ENCODE measurements at places on chromosomes 5 and 9.

DNA sequence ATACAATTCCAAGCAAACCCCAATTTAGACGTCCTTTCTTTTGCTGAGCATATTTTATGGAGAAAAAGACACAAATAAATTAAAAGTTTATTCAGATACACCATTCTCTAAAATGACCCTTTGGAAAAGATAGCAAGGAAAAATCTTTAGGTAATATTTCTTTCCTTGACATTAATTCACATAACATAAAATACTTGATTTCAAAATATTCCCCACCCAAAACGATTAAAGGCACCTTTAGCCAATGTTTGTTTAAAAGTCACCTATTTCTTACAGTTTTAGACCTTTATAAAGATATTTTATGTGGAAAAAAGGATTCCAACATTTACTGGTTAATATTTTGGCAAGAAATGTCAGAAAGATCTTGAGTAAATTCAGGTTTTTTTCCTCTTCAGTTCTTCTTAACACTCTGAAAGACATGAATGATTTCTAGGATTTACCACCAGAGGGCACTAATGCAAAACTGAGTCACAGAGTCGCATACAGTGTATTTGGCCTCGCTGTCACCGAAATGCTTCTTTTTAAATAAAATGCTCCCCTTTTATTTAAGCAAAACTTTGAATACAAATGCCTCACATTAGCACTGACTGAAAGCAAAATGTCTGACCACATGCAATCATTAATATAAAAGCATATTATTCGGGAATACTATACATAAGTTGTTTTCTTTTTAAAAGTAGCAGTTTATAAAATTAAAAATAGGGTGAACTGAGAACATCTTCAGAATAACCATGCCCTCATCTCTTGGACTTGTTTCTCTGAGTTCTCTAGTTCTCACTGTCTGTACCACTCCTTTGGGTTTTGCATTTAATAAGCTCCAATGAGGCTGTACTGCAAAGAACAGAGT is 122.5 kb downstream of the SLC1A3 start:
- peak; percentile 78 for DNase-seq

GRCh38 chr5:94174748-94175411 is 433.5 kb upstream of the POU5F2 start:
- DNase-seq: no peak

DNA sequence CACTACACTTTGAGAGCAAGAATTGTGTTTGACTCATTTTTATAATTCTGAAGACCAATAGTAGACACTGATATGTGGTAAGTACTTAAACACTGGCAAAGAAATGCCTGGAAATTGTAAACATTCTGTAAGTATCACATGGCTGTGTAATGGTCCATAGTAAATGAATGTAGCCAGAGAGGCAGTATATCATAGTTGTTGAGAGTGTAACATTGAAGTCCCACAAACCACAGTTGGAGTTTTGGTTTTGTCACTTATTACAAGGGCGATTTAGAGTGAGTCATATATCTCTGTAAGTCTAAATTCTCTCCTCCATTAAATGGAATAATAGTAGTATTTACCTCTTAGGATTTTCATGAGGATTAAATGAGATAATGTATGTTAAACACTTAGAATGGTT is 181.1 kb upstream of the MEF2C start:
- DNase-seq: no peak

- peak; percentile 48 for DNase-seq
Measured at GRCh38 chr5:125372694-125373631, 626.5 kb upstream of the ZNF608 start.

GRCh38 chr5:169874621-169875020 is 105.7 kb downstream of the INSYN2B start:
- DNase-seq: no peak

GRCh38 chr9:98427491-98427890 is 172.0 kb upstream of the TBC1D2 start:
- DNase-seq: no peak

GRCh38 chr5:139962445-139962844 is 80.7 kb downstream of the NRG2 start:
- DNase-seq: no peak

GRCh38 chr9:96222132-96222531 is 79.8 kb downstream of the HSD17B3 start:
- DNase-seq: no peak

DNA sequence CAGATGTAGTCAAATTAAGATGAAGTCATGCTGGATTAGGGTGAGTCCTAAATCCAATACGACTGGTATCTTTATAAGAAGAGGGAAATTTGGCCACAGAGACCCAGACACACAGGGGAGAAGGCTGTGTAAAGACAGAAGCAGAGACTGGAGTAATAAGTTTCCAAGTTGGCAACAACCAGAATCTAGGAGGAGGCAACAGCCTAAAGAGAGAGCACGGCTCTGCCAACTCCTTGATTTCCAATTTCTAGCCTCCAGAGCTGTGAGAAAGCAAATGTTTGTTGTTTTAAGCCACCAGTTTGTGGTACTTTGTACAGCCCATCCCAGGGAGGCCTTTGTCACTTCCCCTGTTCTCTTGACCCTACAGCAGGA is 74.4 kb downstream of the ATG10 start:
- DNase-seq: no peak

- no peak for DNase-seq
Measured at GRCh38 chr9:37931592-37931991, 27.7 kb upstream of the SLC25A51 start.

DNA sequence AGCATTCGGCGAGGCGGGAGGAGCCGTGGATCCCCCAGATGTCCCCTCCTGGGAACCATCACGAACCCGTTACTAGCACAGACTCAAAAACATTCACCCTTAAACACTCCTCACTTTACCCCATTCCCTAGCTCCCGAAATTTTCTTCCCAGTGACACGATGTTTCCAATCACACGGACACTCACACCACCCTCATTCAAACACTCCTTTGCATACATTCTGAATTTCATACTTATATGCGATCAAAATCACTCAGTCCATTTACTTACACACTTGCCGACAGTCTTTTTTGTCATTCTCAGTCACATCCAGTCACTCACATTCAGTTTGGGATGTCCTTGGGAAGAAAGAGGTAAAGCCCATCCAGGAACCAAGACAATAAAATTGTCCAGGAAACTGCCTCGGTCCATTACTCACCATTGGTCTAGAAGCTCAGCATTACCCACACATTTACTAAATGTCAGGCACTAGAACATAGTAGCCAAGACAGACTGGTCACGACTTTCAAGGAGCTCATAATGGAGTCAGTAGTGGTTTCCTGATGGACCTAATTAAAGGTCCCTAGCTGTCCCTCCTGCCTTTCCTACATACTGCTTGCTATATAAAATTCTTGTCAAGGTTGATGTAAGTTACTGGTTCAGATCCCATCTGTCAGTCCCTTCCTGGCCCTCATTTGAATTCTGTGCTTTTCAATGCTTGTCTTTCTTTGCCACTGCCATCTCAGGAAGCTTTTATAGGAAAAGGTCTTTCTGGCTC is 574 bp downstream of the SLC35A4 start:
- DNase-seq: no peak

GRCh38 chr9:88023001-88023400 is 48.7 kb upstream of the CDK20 start:
- DNase-seq: no peak

- DNase-seq: no peak
Measured at GRCh38 chr9:82106536-82106935, 118.0 kb downstream of the SPATA31D1 start.

- DNase-seq: peak; percentile 56
Measured at GRCh38 chr9:111691672-111692329, 30.4 kb downstream of the GNG10 start.

DNA sequence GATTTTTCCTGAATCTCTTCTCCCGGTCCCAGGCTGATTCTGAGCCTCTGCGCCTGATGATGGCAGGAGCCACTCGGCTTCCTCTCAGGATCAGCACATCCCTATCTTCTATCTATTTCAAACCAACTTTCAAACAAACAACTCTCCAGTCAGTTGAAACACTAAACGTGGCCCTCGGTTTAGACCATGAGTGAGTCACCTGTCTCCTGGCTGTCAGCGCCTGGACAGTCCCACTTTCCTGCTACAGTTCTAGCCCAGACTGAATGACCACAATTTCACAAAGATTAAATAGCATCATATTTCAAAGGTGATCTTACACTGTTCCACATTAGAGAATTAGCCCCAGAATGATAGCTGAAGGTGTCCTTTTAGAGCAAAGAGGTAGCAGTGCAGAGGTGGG is 6.2 kb downstream of the SLC6A19 start:
- DNase-seq: no peak

GRCh38 chr5:97854871-97855762 is 672.1 kb upstream of the RIOK2 start:
- no peak for DNase-seq

- DNase-seq: no peak
Measured at GRCh38 chr5:158381614-158382160, 522.7 kb upstream of the CLINT1 start.

- no peak for DNase-seq
Measured at GRCh38 chr9:9283159-9283986, 1329.4 kb downstream of the PTPRD start.

DNA sequence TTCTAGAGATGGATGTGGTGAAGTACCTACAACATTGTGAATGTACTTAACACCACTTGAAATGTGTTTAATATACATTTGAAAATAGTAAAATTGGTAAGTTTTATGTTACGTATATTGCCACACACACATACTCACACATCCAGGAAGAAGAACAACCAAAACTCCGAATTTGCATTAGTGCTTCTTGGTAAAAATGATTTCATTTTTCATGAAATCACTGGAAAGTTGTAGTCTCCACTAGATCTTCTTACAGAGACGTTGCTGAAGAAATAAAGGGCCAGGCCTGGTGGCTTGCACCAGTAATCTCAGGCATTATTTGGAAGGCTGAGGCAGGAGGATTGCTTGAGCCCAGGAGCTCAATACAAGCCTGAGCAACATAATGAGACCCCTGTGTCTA is 118.6 kb upstream of the ZNF608 start:
- DNase-seq: no peak

DNA sequence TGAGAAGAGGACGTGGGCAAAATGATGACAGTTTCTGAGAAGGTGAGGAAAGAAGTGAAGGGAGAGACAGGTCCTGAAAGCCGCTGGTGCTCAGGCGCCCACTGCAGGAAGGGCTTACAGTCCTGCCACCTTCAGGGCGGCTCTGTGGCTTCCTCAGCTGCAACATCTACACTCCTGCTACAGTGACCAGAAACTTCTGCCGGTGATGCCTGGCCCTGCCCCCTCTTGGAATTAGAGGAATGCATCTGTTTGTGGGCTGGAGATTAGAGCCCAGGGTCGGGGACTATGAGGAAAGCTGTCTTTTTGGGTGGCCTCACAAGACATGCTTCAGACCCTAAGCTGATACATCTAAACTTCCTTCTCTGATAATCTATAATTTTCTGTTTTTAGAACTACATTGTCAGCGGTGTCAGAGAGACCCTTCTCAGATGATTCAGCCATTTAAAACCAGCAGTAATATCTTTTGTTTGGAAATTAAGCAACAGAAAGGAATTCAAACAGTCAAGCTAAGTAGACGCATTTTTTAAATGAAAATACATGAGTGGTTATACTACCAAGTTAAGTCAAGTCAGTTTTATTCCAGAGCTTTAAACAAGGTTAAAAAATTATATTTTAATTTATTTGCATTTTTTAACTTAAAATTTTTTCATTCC is 30.4 kb downstream of the PRDM6 start:
- peak; percentile 3 for DNase-seq

GRCh38 chr5:122163121-122164069 is 34.0 kb downstream of the ZNF474 start:
- no peak for DNase-seq

DNA sequence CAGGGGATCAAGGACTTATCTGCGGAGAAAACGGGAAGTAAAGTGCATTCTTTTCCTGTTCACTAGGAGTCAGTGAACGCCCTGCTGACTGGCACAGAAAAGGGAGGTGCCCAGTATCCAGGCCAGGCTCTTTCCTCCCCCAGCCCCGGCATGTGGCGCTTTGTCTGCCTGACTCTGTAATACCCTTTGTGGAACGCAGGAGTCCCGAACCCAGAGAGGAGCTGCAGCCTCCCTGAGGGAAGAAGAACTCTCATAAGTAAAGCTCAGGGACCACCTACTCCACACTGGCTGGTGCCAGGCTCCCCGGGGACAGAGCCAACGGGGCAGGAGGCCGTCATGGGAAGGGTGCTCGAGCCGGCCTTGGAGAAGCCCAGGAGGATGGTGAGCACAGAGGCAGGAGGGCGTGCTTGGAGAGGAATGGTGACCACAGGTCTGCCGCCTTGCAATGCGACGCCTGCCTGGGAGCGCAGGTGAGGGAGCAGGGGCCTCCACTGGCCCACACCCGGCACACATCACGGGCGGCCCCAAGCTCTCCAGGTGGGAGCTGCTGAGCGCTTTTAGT is 31.5 kb downstream of the VAV2 start:
- DNase-seq: no peak

DNA sequence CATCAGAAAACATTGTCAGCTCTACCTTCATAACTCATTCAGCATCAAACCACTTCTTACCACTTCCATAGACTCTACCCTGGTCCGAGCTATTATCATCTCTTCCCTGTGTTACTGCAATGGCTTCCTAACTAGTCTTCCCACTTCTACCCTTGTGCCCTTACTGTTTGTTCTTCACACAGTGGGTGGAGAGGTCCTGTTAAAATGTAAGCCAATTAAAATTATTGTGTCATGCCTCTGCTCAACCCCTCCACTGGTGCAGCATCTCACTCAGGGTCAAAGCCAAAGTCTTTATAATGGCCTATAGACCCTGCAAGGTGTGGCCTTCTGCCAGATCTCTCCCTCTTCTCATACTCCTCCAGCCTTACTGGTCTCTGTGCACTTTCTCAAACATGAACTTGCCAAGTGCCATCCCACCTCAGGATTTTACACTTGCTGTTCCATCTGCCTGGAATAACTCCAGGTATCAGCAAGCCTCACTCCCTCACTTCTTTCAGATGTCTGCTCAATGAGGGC is 22.8 kb upstream of the ARAP3 start:
- DNase-seq: no peak

GRCh38 chr5:91384671-91385430 is 1.7 kb upstream of the ARRDC3 start:
- peak; percentile 96 for DNase-seq

DNA sequence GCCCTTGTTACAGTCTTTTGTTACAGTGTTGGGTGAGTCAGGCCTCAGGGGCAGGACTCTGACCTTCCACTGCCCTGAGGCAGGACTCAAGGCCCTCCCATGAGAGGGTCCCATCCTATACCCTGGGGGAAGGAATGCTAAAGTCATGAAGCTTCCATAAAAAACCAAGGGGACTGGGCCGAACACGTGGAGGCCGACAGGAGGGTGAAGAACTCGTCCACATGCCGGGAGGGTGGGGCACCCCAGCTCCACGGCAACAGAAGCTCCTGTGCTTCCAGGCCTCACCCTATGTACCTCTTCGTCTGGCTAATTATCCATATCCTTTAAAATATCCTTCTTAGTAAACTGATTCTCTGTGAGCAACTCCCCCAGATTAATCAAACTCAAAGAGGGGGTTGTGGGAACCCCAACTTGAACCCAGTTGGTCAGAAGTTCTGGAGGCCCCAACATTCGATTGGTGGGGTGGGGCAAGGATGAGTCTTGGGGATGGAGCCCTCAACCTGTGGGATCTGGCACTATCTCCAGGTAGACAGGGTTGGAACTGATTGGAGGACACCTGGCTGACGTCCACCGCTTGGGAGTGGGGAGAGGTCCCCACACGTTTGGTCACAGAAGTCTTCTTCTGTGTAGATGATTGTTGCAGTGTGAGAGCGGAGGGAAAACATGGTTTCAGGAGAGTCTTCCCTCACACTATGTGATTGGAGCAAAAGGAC is 19.1 kb downstream of the MGAT1 start:
- DNase-seq: no peak

GRCh38 chr9:116721411-116721810 is 34.3 kb downstream of the TRIM32 start:
- no peak for DNase-seq
